ENCODE measurements at places on chromosomes 1 and 21.

DNA sequence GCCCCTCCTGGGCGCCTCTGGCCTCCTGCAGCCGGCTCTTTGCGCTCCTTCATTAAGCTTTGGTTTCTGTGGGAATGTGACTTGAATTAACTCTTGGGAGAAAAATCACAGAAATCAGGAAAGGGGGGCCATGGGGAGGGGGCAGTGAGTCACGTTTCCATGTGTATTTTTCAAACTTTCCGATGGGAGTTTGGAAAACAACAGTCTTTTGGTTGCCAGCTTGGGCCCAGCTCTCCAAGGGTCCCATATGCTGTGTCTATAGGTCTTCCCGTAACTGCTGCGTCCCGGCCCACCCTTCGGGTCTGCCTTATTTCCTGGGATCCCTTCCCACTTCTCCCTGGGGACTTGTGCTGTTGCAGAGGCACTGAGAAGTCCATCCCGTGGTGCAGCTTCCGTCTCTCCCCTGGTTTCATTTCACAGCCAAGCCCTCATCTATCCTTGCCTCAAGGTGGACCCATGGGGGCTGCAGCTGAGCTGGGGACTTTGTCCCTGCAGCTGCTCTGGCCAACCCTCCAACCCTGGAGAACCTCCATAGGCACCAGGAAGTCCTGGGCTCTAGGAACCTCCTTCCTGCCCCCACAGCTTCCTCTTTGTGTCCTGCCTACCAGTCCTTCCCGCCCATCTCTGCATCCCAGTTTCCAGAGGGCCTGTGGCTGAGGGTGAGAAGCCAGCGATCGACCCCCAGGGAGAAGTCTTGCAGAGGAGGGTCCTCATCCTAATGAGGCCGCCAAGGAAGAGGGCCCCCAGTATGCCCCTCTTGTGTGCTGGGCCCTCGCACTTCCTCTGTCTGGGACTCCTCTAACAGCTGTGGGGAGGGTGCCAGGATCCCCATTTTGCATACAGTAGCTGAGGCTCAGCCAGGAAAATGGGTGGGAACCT is 11.6 kb upstream of the LMNA start:
- no peak for DNase-seq

DNA sequence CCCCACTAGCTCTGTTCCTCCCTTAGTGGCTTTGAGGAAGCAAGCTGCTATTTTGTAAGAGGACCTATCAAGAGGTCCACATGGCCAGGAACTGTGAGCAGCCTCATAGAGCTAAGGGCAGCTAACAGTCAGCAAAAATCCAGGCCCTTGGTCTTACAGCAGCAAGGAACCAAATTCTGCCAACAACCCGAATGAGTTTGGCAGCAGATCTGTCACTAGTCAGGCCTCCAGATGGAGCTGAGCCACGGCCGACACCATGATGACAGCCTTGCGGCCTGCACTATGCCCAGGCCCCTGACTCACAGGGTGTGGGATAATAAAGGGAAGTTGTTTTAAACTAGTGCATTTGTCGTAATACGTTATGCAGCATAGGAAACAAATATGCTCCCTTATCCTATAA is 28.0 kb upstream of the H3-3A start:
- DNase-seq: peak; percentile 97

- DNase-seq: no peak
Measured at GRCh38 chr21:24545807-24546361, 1061.4 kb downstream of the MRPL39 start.

DNA sequence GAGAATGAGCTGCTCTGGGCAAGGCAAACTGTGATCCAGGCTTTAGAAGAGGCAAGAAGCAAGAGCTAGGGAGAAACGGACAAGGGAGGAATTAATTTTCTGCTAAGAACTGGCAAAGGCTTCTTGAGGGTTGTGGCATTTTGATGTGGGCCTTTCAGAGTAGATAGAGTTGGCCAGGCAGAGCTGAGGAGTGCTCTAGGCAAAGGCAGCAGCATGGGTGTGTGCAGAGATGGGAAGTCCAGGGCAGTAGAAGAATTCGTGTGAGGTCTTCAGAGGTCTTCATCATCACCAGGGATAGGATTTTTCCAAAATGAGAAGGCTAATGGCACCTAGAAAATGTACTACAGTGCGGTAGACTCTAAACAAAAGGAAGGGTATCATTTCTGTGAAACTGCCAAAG is 237.8 kb downstream of the LTN1 start:
- DNase-seq: no peak

DNA sequence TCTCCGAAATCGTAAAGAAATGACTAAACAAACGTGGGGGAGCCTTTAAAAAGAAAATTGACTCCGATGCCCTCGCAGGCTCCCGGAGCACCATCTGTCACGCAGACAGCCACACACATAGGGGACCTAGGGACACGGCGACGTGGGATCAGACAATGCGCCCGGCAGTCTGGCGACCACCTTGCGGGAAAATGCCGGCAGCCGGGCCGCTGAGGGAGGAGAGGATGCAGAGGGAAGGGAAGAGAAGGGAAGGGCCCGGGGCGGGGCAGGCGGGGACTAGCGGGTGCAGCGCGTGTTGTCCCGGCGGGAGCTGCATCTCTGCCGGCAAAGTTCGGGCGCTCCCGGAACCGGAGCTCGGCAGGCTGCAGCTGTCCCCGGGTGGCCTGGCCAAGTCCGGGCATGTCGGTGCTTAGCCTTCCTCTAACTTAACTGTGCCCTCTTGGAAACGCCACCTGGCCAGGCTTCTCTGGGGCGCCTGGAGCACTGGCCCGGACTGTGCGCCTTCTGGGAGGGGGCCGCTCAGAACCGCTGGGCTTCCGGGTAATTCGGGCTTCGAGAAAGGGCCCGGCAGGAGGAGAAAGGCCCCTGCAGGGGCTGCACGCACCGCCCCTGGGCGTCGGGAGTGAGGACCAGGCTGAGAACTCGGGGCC is 1.8 kb downstream of the NHLH2 start:
- peak; percentile 63 for DNase-seq

DNA sequence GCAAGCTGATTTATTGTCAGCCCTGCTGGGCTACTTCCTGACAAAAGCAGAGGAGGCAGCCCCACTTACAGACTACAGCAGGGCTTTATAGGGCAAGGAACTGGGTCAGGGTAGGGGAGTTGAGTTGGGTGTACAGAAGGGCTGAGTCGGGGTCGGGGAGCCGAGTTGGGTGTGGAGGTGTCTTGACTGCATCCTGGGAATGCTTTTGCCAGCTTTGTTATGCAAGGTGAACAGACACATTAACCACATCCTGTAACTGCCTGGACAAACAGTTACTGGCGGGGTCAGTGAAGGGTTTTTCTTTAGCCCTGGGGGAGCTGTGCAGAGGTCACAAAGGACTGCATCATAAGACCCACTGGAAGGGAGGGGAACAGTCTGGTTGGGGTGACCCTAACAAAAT is 39.1 kb upstream of the GBP5 start:
- no peak for DNase-seq

GRCh38 chr21:42351626-42352440 is 1.0 kb upstream of the TFF2 start:
- DNase-seq: no peak

GRCh38 chr1:33143176-33143575 is 38.7 kb downstream of the TRIM62 start:
- no peak for DNase-seq

GRCh38 chr1:105427543-105427942 is 1628.9 kb upstream of the PRMT6 start:
- DNase-seq: peak; percentile 12

GRCh38 chr1:7116001-7116400 is 330.7 kb downstream of the CAMTA1 start:
- no peak for DNase-seq

DNA sequence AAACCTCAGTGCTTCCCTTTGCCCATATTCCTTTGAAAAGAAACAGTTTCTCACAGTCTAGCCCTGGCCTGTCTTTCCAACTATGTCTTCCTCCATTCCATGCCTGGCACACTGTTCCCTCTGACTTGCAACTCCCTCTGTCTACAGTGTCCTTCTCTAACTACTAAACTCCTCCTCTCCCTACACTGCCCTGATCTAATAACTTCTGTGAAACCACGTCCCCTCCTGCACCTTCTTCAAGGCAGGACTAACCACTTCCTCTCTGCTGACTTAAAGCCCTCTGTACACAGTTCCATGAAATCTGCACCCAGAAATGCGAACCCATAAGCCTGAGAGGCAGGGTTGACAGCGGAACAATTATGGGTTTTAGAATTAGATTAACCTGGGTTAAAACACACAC is 62.2 kb upstream of the ATP1B1 start:
- DNase-seq: peak; percentile 87

- peak; percentile 91 for DNase-seq
Measured at GRCh38 chr1:7549277-7550161, 221.6 kb upstream of the VAMP3 start.

DNA sequence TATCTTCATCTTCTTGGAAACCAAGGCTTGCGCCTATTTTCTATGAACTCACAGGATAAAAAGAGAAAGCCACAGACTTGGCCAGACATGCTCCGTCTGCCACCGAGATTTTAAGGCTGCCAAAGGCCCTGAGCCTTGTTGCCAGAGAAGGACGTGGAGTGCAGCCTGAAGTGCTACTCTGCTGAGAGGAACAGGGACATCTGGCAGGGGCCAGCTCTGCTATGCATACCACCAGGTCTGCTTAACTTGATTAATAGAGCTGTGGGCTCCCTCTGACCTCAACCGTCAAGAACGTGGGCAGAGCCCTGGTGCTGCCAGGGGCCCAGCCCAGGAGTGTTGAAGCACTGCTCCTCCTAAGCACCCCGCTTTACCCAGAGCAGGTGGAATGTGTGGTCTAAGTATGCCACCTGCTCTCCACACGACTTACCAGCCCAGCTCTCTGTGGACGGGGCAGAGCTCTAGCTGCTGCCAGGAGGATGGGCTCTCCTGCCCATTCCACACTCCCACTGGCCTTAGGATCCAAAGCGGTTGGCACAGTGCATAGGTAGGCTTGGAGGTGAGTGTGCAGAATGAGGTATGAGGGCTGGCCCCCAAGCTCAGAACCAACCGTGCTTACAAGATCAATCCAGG is 10.6 kb downstream of the HCRTR1 start:
- no peak for DNase-seq

- peak; percentile 70 for DNase-seq
Measured at GRCh38 chr1:1079408-1080121, 5.5 kb upstream of the RNF223 start.

GRCh38 chr1:185581961-185582725 is 152.0 kb upstream of the HMCN1 start:
- no peak for DNase-seq

DNA sequence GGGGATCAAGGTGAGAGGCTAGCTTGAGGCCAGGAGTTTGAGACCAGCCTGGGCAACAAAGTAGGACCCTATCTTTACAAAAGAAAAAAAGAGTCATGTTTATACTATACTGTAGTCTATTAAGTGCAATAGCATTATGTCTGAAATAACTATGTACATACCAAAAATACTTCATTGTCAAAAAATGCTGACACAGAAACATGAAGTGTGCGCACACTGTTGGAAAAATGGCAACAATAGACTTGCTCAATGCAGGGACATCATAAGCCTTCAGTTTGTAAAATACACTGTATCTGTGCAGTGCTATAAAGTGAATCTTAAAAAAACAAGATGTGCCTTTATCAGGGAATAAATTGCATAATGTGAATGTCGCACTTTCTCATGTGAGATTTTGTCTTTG is 14.1 kb upstream of the NID1 start:
- no peak for DNase-seq

DNA sequence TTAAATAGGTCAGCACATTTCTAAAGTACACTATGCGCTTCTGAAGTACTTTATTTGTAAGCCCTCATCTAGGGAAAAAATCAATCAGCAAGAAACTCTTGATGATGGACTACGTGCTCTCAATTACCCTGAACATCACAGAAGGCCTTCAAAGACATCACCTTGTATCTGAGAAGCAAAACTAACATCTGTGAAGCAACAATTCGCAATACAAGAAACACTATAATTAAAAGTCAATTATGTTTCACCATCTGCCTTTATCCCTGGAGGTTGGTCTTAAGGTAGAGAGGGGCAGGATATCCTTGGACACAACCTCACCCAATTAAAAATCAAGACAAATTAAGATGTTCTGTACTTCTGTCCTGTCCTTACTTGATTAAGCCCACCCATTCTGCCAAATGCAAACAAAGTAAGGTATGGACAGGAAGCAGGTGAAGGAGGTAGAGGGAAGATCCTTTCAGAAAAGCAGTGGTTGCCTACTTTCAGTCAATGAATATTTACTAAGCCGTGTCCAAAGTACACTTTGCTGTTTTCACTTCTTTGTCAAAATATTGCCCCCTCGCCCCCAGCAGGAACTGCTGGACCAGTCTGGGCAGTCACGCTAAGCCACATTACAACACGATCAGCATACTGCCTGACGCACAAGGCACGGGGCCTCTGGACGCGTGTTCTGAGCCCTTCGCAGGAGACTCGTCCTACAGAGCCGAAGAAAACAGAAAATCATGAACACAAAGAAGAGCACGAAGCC is 887 bp downstream of the SLC19A2 start:
- peak; percentile 57 for DNase-seq

DNA sequence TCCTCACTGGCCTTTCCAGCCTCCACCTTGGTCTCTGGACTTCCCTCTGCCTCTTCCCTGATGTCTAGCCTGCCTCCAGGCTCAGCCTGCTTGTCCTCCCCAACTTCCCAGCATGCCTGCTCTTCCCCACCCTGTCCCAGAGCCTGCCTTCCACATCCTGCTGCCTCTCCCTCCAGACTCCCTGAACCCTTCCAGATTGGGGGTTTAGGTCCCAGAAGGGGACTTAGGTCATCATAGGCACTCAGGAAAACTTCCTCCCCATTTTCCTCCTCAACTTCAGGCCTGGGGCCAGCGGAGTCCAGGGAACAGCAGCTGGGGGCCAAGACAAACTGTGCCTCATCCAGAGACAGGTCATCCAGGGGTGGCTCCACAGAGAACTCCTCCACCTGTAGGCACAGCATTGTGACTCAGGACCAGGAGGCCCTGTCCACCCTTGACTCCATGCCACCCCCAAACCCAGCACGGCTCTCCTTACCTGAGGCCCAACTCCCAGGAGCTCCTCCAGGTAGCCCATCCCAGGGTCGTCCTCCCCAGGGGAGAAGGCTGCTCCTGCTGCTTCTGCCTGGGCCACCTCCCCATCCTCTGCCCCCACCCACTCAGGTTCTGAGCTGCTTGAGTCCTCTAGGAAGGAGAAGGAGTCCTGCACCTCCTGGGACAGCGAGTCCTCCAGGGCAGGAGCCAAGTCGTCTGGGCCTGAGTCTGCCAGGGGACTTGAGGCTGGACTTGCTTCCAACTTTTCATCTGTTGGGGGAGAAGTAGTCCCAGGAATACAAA is 3.4 kb upstream of the USF1 start:
- no peak for DNase-seq

DNA sequence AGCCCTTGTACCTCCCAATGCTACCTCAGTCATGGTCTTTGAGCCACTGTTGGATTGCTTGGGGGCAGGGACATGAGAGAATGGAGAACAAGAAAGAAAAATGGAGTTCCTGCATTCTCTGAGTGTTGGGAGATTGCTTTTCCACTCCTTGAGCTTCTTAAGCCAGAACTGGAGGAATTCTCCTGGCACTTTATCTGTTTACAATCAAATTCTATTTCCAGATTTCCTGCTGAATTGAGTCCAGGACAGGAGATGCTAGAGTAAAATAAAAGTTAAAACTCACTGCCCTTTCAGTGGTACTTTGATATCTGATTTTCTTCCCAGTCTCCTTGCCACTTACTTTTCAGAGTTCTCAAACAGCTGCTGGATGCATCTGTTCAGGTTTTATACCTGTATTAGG is 24.4 kb upstream of the DEPDC1 start:
- no peak for DNase-seq

- no peak for DNase-seq
Measured at GRCh38 chr1:177306981-177307380, 136.2 kb downstream of the BRINP2 start.
